ENCODE measurements at places on chromosomes 1 and 21.

DNA sequence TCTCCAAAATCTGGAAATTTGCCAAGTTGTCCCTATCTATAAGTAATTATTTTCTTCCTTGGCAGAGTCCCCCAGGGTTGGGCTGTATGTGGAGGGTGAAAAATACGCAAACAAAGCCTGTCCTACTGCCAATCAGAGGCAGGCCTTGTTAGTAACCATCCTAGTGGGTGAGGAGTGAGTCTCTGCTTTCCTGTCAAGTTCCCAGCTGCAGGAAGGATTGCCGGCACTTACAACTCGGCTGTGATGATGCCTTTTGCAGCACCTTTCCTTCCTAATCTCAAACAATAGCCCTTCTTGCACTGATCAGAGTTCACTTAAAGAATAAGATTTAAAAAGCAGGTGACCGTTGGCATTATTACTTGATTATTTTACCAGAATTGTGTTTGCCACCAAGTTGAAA, 31.3 kb upstream of the FGGY start:
- no peak for DNase-seq

- no peak for DNase-seq
Measured at GRCh38 chr21:40931197-40931596, 84.2 kb upstream of the DSCAM start.

DNA sequence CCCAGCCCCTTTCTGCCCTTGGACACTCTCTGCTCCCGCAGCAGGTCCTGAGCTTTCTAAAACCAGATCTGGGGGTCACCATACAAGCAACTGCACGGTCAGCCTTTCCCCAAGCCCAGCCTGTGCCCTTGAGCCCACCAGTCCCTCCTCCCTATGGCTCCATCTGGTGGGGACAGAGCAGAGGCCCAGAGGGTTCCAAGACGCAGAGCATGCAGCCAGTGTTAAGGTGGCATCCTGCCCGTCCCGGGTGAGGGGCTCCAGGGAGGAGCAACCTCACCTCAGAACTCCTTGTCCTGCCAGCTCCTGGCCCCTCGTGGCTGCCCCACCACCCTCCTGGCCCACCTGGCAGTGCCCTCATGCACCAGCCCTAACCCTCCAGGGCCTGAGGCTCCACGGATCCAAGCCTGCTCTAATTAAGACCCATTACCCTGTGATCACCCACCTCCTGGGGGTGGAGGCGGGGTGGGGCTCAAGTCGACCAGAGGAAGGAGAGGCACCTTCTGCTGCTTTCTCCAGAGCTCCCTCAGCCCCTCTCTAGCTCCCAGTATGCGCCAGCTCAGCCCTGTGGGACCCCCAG, 8.5 kb downstream of the CHD5 start:
- DNase-seq, result no peak

GRCh38 chr21:25607151-25608043, at the start of gene MRPL39:
Gene MRPL39, minus strand, starts transcription at chr21:25607481. Its CDS starts 6 bp downstream, at chr21:25607475.
- DNase-seq, result peak; percentile 60

DNA sequence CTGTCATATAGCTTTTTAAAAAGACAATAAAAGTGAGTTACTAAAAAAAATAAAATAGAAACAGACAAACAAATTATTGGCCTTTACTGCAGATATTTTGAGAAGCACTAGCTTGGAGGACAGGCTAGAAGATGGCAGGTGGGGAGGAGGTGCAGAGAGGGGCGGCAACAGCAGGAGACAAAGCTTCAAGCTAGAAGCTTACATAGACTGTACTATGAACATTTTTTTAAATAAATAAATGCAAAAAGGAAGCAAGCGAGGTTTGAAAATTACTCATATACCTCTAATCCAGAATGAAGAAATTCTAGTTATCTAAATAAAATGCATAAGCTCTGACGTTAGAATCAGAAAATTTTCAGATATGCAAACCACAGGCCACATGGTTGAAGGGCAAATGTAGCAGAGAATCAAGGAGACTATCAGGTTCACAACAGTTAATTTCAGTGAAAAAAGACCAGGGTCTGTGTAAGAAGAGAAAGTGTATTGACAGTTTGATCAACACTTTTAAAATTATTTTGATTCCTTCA, 54.9 kb downstream of the NRIP1 start:
- no peak for DNase-seq

Measured in AG09309 (cell line).